ENCODE measurements at places on chromosomes 3 and 15.

GRCh38 chr3:38543586-38543985 is 47.4 kb downstream of the EXOG start:
- DNase-seq = no peak

DNA sequence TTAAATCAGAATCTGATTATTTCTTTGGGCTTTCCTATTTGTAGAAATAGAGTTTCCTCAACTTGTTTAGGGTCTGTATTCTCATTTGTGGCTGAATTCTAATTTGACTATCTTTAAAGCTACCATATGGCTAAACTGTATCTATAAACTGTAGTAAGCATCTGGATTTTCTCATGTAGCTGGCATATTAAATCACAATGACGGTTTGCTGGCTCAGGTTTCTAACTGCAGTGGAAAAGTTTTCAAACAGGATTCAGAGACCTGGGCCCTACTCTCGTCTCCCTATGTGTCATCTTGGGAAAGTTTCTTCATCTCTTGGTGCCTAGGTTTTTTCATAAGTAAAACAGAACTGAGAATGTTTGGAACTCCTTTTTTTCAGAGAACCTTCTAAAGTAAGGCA is 68.3 kb downstream of the GALK2 start:
- DNase-seq = no peak

DNA sequence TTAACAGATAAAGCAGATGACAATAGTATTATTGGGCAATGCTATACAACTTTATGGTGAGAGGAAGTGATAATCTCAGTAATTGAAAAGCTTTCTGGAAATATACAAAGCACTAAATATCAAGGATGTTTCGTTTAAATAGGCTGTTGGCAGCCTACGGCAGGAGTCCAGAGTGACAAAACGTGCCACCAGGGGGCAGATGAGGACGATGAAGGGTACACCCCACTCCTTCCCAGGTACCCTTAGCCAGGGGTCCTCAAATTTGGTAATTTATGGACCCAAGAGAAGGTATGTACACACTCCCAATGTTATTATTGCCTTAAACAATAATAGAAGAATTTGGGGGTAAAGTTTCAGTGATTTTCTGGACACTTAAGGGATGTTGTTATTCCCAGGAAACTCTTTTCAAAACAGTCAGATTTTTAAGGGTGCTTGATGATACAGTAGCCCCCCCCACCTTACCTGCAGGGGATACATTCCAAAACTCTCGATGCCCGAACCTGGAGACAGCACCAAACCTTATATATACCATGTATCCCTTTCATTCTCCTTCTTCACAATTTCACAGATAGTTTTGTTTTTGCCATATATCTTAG is 1.4 kb upstream of the MAGEL2 start:
- DNase-seq = peak; percentile 34

DNA sequence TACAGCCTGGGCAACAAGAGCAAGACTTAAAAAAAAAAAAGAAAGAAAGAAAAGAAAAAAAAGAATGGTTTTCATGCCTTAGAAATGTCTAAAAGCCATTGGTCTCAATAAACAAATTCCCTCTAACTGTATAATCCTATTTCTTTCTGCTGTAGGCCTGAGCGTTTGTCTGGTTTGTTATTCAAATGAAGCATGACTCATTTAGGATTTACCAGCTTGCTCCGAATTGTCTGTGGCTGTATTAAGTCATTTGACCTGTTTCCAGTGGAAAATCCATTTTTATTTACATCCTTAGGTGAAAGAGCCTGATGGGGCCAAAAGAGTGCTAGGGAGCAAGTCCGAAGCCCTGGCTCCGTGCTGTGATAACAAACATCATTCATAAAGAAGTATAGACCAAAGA is 73.8 kb downstream of the BDH1 start:
- no peak for DNase-seq

GRCh38 chr3:95464346-95464745 is 1350.0 kb upstream of the EPHA6 start:
- no peak for DNase-seq

DNA sequence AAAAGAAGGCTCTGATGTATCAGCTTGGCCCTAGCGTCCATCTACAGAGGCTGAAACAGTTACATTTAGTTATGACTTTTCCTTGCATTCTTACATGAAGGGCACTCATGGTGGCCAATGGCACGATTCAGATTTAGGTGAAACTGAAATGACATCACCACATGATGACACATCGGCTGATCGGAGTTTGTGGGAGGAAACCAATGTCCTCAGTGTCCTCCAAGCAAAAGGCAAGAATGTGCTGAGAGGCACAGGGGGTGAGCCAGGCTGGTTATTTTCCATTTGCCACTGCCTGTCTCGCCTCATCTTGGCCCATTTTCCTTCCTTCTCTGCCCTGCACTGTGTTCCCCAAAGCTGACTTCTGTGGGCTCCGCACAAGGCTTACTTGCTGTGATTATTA is 34.4 kb downstream of the TARS3 start:
- DNase-seq = no peak

DNA sequence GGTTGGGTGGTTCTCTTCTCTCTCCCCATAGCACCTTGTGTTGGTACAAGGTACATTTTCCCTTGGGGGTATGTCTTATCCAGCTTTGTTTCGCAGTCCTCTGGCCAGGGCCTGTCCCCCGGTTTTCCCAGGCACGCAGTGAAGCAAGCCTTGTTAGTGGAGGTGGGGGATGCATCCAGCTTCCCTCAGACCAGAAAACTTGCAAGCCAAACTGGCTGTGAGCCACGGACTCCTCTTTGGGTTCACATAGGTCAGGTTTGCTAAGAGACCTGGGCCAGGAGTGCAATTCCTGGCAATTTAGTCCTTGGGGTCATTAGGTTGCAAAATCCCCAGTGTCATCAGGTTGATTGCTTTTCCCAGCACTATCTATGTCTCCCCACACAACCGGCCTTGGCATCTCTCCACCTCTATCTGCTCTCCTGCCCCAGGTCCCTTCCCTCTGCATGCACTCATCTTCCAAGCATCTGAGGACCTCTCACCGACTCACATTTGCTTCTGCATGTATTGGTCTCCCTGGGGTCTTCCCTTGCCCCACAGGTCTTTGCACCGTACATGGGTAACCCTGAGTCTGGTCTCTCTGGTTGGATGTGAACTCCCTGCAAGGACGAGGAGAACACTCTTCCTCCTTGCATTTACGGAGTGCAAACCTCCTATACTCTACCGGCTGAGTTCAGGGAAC is 34.2 kb downstream of the BCL2L10 start:
- no peak for DNase-seq
